ENCODE measurements at places on chromosomes 6 and 20.

DNA sequence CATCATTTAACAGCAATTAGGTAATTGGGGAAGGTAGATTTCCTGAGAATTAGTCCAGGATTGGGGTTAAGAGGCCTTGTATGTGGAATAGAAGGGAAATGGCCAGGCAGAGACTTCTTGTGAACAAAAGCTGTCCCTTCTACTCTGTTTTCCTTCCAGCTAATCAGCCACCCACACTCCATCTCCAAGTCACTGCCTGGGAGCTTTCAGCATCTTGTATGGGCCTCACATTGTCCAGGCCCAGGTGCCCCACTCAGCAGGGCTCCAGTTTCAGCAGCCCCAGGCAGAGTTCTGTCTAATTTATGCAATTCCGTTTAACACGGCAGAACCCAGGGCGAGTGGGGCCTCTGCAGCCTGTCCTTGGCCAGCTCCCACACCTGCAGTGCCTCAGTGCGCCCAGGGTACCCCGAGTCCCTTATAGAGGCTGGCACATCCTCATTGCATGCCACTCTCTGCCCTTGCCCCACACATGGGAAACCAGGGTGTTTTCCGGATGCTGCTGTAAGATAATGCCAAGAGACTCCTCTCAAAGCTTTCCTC is 113.0 kb downstream of the EDN3 start:
- DNase-seq: no peak

DNA sequence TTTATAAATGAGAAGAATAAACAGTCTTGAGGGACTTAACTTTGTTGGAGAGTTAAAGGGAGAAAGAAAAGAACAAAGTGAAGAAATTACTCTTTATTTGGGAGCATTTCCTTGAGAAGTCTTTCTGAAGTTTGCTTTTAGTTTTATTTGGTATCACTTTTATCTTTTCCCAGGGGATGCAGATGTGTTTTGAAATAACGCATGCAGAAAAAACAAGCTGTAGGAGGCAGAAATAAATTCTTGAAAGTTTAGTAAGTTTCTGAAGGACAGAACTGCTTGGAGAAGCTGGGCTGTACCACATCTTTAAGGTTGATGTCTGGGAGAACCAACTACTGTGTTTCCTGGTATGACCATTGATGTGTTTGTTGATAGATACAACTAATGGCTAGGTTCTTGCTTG is 75.0 kb downstream of the PLCB4 start:
- DNase-seq: no peak

GRCh38 chr6:105596284-105596755 is 193.4 kb upstream of the PREP start:
- DNase-seq: no peak

- DNase-seq: no peak
Observed at GRCh38 chr6:36999061-36999750, 6.2 kb upstream of the FGD2 start.

DNA sequence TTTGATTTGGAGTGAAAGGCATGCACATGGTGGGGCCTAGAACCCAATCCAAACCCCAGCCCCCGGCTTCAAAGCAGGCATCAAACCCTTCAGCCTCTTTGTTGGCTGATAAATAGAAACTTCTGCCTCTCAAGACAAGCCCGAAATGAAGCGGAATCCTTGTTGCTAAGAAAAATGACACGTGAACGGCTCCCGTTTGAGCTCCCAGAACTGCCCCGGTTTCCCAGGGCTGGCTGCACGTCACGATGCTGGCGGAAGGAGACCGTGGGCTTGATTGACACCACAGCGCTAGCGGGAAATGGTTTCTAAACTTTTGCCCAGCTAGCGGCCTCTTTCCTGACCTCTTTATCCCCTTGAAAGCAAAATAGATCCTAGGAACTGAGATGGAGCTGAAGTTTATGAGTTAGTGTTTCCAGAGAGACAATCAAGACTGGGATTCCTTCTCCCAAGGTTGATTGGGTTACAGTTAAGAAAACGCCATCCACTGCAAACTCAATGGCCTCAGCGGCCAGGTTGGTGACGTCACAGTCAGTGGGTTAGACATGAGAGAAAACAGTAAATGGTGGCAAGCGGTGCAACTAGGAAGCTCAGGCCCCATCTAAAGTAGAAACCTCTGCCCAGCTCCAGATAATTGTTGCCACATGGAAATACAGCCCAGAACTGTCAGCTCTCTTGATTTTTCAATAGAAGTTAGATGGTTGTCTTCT is 117.0 kb downstream of the ANKRD60 start:
- DNase-seq: no peak

DNA sequence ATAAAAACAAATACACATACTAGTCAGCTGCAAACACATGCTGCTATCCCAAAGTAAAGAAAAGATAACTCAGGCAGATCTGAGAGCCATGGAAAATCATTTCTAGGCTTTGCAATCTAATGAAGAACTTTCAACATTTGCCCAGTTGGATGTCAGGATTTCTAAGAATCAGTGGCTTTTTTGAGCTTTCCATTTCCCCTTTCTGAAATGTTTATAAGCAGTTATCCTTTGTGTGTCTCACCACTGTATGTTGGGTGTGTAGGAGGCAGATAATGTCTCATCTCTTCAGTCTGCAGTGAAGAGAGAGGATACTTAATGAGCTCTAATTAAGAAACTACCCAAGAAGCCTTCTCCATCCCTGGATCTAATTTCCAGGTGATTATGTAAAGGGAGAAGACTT is 43.6 kb downstream of the RGS17 start:
- DNase-seq: no peak

- DNase-seq: no peak
Observed at GRCh38 chr20:40692240-40693011, 3.4 kb upstream of the MAFB start.

- DNase-seq: no peak
Observed at GRCh38 chr6:10416863-10417641, 2.2 kb upstream of the TFAP2A start.

DNA sequence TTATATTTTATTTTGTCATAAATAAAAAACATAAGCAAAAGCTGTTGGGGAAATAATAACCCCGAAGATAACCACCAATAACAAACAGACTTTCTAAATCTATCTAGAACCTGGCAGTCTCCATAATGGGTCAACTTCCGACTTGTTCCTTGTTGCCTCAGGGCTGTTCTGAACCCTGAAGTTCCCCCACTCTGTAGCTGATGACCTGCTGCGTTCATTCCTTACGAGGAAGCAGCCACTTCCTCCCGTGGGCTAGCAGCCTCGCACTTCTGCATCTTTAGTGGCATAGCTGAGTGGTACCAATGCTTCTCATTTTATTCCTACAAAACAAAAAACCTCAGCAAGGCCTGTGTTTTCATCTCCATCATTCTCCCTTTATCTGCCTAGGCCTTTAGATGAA is 103.0 kb downstream of the PLEKHG1 start:
- peak; percentile 37 for DNase-seq

- peak; percentile 54 for DNase-seq
Observed at GRCh38 chr20:3887876-3888620, 1.1 kb upstream of the PANK2 start.

DNA sequence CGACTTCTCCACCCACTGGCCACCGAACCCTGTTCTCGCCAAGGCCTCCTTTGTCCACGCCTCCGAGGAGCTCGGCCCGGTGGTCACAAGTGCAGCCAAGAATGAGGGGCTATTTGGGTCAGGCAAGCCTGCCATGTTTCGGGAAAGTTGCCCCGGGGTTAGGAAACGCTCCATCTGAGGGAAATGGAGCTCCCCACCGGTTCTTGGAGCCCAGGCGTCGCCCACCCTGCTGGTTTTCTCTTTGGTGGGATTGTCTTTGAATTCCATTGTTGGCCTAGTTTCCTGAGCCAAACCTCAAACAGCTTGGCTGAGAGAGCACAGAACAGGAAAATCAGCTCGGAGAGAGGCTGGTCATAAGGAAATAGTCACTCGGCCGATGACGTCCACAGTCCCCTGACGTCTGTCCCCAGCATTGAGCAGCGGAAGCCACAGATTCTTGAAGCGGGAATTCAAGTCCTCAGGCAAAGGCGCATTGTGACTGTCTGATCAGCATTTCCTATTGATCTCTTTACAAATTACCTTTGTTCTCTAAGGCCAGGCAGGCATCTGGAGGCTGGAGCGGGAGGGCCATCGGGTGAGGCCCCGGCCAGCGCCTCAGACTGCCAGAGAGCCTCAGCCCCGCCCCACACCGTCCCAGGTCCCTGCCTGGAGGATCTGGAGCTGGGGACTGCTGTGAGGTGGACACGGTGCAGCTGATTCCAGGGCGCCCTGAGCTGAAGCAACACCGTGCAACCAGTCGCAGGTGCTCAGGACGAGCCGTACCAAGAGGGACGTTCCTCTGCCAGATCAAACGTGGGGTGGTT is 138.6 kb downstream of the DLL1 start:
- no peak for DNase-seq

GRCh38 chr6:72755752-72756151 is 133.9 kb downstream of the KCNQ5 start:
- no peak for DNase-seq

DNA sequence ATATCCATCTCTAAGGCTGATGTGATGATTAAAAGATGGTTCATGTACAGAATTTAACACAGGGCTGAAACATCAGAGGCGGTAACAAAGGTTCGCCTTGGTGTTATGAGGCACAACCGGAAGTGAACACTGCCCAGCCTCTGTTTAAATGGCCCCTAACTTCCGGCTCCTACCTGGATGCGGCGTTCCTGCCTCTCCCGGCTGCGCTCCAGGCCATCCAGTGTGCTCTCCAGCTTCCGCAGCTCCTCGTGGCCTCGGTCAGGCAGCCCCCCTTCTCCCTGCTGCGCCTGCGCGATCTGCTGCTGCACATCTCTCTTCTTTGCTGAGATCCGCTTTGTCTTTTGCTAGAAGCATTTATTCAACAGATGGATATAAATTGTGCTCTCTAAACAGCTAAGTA is 195.3 kb downstream of the SYNE1 start:
- no peak for DNase-seq

DNA sequence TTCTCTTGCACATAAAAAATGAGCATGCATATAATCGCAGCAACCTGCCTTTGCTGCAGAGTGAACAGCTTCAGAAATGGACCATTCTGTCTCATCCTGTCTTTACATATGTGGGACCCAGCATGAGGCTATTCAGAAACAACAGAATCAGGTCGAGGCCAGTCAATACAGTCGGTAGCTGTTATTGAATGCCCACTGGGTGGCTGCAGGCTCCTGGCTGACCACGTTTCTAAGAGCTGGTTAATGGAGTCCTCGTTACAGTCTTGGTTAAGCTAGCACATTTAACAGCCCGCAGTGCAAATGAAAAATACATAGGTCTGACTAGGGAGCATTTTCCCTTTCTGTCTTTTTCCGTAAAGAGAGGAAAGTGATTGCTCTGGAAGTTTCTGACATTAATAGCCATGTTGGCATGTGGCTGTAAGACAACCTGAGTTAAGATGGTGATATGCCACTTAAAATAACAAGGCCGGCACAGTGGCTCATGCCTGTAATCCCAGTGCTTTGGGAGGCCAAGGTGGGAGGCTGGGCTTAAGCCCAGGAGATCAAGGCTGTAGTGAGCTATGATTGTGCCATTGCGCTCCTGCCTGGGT is 75.0 kb downstream of the SHLD1 start:
- no peak for DNase-seq

GRCh38 chr20:7232796-7233195 is 465.3 kb downstream of the BMP2 start:
- no peak for DNase-seq

DNA sequence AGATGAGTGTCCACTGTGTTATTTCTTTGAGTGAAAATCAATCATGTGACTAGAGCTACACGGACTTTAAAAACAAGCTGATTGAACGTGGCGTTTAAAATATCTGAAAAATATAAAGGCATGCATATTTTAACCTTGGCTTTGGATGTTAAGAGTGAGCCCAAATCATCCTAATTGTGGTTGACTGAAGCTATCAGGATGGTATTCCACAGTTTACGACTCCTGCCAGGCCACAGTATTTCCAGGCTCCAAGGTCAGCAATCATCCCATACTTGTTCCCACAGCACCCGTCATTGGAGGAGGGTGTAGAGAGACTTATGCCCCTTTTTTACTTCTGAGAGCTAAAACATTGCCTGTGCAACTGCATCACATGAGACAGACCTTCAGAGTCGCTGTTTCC is 43.2 kb upstream of the TMX4 start:
- DNase-seq: no peak

GRCh38 chr6:99353126-99353525 is 3.7 kb upstream of the FAXC start:
- DNase-seq: peak; percentile 21

- peak; percentile 19 for DNase-seq
Observed at GRCh38 chr6:84568971-84569370, 195.4 kb downstream of the TBX18 start.

DNA sequence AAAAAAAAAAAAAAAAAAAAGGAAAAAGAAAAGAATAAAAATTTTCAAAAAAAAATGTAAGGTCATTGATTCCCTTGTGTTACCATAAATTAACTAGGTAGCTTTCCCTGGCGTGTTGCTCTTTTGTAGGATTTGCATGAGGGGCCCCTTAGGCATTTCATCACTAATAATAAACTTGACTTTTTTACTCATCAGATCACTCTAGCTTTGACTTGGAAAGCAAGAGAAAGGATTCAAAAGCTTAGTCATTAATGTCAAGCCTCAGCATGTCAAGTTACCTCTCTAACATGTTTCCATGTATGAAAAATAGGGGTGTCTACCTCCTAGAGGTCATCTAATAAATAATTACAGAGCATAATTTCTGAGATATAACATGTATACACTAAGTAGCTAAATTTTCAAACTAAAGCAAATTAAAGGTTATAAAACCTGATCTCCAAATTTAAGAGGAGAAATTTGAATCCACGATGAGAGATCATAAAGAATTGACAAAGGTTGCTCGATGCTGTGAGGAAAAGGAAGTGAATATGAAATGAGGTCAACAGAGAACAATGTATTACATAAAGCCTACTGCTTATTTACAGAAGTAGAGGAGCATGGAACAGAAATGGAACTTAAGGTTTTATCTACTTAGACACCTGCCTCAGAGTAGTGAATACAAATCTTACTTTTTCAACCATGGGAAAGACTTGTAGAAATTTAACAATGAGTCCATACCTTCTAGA is 86.8 kb downstream of the ARHGAP18 start:
- no peak for DNase-seq

DNA sequence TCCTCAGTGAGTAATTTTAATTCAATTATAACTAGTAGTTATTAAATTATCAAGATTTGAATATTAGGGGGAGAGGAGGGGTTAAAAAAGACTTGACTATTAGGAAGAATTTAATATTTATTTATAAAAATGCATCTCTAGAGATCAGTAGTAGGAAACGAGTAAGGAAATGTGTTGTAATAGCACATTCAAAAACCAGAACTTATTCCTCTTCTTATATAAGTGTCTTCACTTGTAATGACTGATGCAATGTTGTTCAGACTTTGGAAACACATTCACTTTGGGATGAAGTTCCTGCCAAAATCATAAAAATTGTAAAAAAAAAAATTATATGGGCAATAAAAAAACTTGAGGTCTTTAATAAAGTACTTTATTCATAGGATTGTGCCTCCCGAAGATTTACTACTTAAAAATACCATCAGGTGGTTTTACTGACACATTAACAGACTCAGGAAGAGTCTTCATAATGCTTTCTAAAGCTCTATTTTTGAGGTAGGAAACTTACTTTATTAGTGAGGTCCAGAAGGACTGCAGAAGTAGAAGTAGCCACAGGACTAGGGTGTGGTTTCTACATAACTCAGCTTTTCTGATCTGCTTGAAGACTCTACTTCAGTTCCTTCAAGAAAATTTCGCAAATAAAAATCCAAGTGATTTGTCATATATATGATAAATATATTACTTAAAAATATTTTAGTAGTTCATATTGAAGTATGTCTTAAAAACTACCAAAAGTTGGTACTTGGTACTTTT is 59.8 kb downstream of the CCDC170 start:
- no peak for DNase-seq

Measured in NB4 (cell line).